ENCODE measurements at places on chromosomes 13 and 19. TPM values are rescaled to one million over a fixed set of nuclear protein-coding genes. Genes with fewer than 3 reads are reported as not detected.

DNA sequence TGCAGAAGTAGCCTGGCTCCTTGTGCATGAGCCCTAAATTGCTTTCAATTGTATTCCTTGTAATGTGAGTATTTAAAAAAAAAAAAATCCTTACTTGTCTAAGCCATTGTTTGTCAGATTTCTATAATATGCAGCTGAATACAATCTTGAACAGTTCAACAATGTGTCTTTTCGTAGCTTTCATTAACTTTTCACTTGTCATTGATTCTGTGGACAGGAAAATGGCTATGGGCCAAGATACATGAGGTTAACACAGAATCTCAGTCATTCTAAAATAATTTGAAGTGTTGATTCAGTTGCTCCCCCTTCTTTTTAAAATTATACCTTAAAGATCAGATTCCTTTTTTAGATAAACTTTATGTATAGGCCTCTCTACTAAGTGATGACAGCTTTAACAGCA, 395.8 kb upstream of the KLF12 start:
- DNase-seq, result no peak
- H3K4me3 ChIP-seq, result no peak overlapping the region
- no peaks in the 10 kb centered on the region for H3K4me1 ChIP-seq
- H3K36me3 ChIP-seq, result no peaks in the 10 kb centered on the region
- H3K27me3 ChIP-seq, result no peaks in the 10 kb centered on the region
- no peak overlapping the region for H3K27ac ChIP-seq

DNA sequence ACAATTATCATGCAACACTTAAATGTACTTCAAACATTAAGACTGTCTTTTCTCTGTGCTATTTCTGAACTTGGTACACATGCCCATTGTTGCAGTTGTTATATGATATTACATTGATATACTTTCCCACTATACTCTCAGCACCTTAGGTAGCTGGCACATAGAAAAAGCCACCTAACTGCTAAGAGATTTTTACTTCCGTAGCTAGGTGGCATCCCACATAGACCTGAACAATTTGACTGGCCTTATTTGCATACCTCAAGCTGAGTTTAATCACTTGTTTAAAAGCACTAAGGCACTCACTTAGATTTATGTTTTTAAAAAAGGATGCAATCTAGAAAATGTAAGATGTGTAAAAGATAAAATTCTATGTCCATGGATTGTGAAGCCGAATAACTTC, 194.2 kb downstream of the POU4F1 start:
- H3K4me1 ChIP-seq, result no peaks in the 10 kb centered on the region
- no peak overlapping the region for H3K4me3 ChIP-seq
- DNase-seq, result no peak
- H3K36me3 ChIP-seq, result no peaks in the 10 kb centered on the region
- no peak overlapping the region for H3K27ac ChIP-seq

DNA sequence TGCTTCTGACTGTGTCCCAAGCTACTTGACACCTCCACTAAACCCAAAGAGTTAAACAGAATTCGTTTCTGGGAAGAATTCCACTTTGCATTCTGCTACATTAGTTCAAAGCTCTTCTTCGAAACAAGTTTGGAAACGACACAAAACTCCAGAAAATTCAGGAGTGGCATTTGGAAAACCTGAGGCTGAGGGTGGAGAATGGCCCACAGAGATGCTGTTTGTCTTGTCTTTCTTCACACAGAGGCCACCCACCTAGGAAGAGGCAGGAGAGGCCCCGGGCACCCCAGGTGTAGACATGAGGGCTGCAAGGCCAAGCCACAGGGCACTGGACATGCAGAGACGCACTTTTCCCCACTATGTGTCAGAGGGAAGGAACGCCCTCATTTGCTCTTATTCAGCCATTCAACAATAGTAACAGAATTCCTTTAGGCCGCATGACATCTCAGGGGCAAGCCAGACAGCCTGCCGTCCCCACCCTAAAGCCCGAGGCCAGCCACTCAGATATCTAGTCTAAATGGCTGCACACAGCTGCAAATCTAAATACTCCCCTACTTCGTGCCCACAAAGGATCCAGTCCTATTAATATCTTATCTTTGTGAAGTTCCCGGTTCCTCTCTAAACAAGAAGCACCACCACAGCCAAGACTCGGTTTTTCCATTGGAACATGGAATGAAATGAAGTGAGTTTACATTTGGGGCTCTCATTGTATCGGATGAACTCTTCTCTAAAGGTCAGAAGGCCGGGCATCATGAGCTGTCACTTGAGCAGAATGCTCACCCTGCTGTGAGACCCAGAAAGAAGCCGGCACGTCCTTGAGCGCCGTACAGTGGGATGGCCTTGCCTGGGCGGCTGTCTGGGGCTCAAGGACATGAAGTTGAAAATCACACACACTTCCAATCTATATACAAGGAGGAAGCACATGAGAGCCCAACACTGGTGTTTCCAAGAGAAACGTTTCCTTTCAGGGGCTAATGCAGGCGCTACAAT, 19.8 kb downstream of the COL4A1 start:
- no peak overlapping the region for H3K27ac ChIP-seq

GRCh38 chr13:27024776-27025492, 146.7 kb downstream of the USP12 start:
- H3K36me3 ChIP-seq, result no peaks in the 10 kb centered on the region
- no peaks in the 10 kb centered on the region for H3K27me3 ChIP-seq
- DNase-seq, result no peak
- H3K4me3 ChIP-seq, result no peak overlapping the region
- H3K27ac ChIP-seq, result no peak overlapping the region

Gene TNFSF13B
- 1.3 TPM for total RNA-seq

Gene CYP2A7
- total RNA-seq, result not detected

All from HCT116 (cell line).